GM18507 (cell line): ENCODE measurements at places on chromosomes 5 and 9.

DNA sequence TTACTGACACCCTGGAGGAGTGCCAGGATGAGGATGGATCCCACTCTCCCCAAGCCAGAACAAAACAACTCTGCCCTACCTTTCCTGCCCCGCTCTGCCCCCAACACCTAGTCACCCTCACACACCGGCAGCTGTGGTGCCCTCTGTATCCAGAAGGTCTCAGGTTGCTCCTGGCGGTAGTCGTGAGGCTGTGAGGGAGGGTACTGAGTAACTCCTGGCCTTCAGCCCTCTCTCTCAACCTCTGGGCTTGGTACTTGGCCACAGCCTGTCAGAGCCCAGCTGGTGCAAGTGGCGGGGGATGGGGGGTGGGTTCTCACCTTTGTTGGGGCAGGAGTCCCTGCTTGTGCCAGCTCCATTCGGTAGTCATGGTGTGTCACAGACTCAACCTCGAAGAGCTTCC, 1.9 kb downstream of the SPAG8 start:
- DNase-seq: no peak

- no peak for DNase-seq
Observed at GRCh38 chr5:16430349-16431089, 35.1 kb downstream of the ZNF622 start.

- no peak for DNase-seq
Observed at GRCh38 chr9:83972286-83972685, 7.7 kb downstream of the HNRNPK start.

GRCh38 chr9:125970340-125970739, 223.2 kb downstream of the PBX3 start:
- no peak for DNase-seq

- no peak for DNase-seq
Observed at GRCh38 chr5:24381861-24382489, 262.8 kb downstream of the CDH10 start.

DNA sequence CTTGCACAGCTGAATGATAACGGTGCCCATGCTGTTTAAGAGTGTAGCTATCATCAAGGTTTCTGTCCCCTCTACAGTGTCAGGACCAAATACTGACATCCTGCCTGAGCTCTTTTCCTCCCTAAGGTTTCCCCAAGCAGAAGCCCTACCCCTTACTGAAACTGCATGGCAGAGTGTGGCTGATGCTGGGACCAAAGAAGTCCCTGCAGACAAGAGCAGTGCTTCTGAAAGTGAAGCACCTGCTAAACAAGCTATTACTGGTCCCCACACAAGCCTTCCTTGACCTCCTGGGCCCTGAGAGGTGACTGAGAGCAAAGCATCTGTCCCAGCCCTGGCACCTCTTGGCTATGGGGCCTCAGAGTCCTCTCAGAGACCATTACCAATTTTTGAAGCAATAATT, 56.1 kb downstream of the CFAP90 start:
- no peak for DNase-seq

DNA sequence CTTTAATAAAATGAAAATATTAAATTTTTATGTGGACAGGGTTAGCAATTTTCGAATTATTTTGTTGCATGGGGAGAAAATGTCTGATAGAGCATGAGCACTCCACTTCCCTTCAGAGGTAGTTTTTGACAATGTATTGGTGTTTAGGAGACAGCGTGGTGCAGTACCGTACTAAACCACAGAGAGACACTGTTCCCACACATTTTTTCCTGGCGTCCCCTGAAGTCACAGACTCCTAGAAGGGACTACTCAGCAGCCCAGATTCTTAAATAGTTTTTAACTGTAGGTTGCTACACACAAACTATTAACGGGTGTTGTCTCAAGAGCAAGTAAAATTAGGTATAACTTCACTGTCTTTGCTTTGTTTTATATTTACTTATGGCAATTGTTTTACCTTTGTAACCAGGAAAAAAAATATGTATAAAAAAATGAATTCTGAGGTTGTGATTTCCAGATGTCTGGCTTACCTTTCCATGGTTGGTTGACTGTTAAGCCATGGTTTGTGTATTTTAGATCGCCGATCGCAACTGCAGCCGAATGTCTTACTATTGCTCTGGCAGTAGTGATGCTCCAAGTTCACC, 171.2 kb downstream of the DOCK8 start:
- no peak for DNase-seq

GRCh38 chr9:2583308-2584013, 38.1 kb upstream of the VLDLR start:
- DNase-seq: no peak

DNA sequence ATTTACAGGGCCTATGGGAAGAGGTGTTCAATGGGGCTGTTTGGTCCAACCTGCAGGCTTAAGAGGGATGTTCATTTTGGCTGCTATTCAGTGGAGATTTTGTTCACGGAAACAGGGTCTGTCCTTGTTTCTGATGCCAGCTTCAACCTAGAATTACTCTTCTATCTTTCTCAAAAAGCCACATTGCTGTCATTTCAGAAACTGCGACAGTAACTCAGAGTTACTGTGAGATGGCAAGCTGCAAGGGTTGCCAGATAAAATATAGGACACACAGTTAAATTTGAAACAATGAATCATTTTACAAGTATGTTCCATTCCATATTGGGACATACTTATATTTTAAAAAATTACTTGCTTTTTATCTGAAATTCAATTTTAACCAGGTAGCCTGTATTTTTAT, 128.0 kb downstream of the NPR3 start:
- no peak for DNase-seq

- no peak for DNase-seq
Observed at GRCh38 chr9:130892477-130893304, 3.9 kb downstream of the QRFP start.

DNA sequence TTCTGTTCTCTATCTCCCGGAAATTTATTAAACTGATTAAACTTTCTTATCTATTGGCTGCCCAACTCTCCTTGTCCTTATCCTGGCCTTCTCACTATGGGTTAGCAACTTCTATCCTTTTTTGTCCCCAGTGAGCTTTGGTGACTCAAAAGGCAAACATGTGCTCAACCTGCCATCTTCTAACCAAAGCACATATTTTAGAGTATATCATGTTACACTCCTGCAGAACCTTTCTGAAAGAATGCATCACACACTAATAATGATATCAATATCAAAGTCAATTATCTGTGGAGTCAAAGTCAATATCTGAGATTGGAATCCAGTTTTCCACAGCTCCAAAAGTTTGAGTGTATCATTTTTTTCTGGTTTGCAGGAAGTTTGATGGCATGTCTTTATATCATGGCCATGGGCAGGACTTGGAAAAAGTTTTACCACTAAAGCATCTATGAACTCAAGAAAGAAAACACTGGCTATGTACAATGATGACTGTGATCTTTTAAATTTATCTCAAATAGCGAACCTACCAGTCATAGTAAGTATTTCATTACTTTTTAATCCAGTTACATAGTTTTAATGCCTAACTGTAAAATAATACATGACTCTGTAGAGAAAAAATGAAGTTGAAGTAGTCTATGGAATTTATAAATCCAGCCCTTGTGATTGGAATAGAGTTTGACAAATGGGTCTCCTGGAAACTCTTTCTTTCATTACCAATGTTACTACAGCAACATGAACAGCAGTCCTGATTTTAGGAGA, 166.8 kb downstream of the DROSHA start:
- no peak for DNase-seq

- no peak for DNase-seq
Observed at GRCh38 chr9:94741866-94742265, 15.4 kb downstream of the AOPEP start.

GRCh38 chr5:67353500-67354450, 157.2 kb upstream of the CD180 start:
- no peak for DNase-seq

DNA sequence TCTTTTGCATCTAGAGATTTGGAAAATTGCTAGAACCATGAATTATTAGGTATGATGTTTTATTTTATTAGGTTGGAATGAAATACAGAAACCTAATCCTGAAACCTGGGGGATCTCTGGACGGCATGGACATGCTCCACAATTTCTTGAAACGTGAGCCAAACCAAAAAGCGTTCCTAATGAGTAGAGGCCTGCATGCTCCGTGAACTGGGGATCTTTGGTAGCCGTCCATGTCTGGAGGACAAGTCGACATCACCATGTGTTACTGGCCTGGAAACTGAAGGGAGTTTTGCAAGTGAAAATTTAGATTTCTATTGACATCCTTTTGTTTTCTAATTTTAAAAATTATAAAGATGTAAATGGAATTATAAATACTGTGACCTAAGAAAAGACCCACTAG, 100.7 kb downstream of the NLN start:
- no peak for DNase-seq

- DNase-seq: no peak
Observed at GRCh38 chr5:59615272-59615671, 278.3 kb downstream of the PDE4D start.

DNA sequence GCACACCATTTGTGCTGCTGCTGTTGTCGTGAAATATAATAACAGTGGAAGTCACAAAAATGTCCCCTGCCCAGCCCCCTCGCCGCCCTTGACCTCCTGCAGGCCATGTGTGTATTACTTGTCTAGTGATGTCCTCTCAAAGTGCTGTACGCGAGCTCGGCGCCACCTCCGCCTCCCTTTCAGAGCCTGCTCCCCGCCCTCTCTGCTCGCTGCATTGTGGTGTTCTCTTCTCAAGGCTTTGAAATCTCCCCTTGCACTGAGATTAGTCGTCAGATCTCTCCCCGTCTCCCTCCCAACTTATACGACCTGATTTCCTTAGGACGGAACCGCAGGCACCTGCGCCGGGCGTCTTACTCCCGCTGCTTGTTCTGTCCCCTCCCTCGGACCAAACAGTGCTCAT, 14.7 kb upstream of the CFAP157 start:
- DNase-seq: no peak

DNA sequence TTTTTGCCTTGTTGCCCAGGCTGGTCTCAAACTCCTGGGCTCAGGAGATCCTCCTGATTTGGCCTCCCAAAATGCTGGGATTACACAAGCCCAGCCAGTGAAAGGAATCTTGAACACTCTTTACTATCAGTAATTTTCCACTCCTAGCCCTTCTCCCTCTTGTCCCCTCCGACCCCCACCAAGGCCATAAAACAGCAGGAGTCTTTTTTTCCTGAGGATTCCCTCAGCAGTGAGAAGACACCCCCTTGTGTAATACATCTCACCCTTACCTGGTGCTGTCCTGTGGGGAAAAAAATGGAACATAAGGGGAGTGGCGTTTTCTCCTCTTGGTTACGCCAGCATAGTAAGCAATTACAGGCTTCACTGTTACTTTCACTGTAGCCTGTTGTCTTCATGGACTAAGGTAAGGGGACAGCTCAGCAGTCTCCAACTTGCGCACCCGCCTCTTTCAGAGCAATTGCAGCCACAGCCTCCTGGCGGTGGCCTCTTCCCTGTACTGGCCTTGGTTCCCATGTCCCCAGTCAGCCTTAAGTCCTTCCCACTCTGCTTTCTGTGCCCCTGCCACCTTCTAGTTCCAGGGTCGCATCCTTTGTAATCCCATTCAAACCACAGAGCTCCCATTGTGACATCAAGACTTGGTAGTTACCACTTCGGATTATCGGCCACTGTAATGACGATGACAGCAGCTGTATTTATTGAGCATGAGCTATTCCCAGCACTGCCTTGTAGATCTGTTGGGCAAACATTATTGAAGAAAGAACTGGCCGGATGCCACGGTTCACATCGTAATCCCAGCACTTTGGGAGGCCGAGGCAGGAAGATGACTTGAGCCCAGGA, 10.0 kb downstream of the NAIF1 start:
- no peak for DNase-seq

DNA sequence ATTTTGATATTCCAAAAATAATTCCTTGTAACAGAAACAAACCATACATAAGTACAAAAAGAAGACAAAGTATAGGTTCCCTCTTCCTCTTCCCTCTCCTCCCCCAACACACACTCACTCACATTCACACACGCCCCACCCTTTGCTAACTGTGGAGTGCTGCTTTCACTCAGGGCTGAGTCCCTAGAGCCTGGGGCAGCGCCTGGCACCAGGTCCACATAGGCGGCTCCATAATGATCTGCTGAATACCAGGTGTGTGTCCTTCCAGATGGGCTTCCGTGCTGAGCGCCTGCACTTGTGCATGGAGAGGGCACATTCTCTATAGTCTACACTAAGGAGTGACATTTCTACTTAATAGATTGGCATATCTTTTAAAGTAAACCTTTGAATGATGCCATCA, 3.7 kb downstream of the SEMA4D start:
- no peak for DNase-seq

GRCh38 chr9:78874061-78874460, 577.1 kb downstream of the PSAT1 start:
- no peak for DNase-seq

DNA sequence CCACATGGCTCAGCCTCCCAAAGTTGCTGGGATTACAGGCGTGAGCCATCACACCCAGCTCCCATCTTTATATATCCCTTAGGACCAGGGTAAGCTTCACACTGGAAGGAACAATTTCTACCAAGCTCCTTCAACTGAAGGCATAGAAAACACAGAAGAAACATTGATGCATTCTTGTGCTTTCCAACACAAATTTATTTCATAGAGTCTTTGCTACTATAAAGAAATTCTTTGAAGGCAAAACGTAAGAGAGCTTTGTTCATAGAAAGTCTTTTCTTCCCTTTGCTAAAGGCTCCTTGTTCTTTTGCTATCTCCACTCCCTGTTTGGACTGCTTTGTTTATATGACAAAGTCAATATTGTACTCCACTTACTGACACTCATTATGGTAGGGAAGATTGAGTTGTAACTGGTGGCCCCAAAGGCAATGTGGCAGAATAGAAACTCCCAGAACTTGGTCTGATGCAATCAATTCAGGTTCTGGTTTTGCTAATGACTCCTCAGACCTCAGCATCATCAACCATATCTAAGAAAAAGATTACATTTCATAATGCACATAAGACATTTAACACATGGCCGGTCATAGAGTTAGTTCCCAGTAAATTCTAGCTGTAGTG, 97.4 kb upstream of the CLINT1 start:
- DNase-seq: no peak

- no peak for DNase-seq
Observed at GRCh38 chr9:131714161-131714646, 25.7 kb downstream of the RAPGEF1 start.

DNA sequence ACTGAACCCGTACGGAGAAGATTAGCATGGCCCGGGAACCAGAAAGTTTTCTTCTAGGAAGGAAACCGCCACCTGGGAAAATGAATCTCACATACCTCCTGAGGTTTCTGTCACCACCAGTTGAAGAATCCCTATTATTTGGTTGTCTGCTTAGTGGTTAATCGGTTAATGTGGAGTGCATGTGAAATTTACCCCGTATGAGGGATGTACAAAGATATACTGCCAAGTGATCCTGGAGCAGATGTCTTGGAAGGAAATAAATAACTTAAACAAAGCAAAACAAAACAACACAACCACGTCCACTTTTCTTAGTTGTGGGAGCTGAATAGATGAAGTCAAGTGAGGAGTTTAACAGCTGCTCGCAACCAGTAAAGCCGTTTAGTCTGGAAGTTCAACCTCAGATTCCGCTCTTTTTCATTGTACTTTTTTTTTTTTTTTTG, 3.8 kb downstream of the DMRT2 start:
- no peak for DNase-seq
